ENCODE measurements at places on chromosomes 13 and 19.

GRCh38 chr13:23609414-23609760 is 39.2 kb downstream of the TNFRSF19 start:
- no peak for DNase-seq

- no peak for DNase-seq
Measured at GRCh38 chr19:49474542-49474924, 518 bp downstream of the FLT3LG start.

DNA sequence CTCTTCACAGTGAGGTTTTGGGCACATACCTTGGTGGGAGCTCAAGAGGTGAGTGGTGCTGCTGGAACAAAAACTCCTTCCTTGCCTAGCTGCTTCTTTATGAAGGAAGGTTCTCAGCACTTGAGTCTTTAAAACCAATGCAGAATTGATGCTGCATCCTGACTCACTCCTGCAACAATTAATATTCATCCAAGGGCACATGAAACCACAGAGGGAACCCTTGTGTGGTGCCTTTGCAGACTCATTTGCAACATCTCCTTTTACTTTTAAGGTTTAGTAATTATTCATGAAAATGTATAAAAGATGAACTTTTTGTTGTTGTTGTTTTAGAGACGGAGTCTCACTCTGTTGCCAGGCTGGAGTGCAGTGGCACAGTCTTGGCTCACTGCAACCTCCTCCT is 30.1 kb downstream of the OPA3 start:
- no peak for DNase-seq

DNA sequence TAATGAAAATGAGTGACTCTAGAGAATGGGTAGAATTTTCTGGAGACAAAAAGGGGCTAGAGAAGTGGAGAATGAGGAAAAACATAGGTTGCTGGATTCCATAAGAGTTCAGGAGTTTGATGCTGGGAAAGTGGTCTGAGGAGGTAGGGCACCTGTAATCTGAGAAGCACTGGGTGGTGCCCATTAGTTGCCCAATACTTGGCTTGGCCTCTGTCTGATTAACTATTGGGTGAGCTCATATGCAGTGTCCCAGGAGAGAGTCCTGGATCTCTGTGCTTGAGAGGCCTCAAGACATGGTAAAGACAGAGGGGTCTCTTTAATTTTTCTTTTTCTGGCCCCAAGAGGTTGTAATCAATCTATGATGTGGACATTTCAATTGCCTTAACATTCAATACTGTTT is 390.1 kb downstream of the TDRD3 start:
- no peak for DNase-seq

DNA sequence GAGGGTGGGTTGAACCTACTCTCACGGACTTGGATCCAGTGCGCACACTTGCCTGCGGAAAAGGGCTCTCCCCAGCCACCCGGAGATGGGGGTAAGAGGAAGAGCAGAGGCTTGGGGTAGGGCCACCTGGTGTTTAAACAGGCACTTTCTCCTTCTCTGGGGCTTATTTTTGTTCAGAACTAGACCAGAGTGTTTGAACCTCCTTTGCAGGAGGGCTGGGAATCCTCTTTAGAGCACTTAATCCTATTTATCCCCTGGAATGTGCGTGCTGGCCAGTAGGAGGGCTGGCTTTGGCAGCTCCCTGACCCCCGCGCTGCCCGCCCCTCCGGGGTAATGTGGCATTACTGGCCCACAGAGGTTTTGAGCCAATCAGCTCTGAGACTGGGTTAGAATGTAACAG is 2.0 kb downstream of the RGS9BP start:
- DNase-seq: no peak

DNA sequence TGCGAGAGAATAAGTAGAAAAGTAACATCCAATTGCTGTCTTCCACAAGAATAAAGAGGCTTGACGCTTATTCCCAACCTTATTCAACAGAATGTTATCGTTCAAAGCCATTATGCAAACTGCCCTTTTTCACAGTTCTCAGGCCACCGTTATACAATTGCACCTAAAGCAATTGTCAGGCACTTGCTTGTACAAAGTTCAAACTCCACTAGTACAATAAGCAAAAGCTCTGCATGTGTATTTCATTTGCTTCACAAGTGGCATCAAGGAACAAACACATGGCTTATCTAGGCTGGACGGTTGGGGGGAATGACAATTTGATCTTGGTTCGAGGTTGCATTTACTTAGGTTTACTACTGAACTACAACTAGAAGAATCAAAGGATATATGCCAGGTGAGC is 815.6 kb downstream of the EFNB2 start:
- DNase-seq: no peak

DNA sequence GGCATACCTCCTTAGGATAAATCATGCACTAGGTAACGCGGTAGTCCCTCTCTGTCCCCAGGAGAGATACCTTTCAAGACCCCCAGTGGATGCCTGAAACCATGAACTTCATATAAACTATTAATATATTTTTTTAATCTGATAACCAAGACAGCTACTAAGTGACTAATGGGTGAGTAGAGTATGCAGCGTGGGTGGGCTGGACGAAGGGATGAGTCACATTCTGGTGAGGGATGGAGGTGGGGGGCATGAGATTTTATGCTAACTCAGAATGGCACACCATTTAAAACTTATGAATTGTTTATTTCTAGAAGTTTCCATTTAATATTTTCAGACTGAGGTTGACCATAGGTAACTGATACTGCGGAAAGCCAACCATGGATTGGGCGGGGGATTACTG is 46.2 kb downstream of the CDK8 start:
- no peak for DNase-seq

DNA sequence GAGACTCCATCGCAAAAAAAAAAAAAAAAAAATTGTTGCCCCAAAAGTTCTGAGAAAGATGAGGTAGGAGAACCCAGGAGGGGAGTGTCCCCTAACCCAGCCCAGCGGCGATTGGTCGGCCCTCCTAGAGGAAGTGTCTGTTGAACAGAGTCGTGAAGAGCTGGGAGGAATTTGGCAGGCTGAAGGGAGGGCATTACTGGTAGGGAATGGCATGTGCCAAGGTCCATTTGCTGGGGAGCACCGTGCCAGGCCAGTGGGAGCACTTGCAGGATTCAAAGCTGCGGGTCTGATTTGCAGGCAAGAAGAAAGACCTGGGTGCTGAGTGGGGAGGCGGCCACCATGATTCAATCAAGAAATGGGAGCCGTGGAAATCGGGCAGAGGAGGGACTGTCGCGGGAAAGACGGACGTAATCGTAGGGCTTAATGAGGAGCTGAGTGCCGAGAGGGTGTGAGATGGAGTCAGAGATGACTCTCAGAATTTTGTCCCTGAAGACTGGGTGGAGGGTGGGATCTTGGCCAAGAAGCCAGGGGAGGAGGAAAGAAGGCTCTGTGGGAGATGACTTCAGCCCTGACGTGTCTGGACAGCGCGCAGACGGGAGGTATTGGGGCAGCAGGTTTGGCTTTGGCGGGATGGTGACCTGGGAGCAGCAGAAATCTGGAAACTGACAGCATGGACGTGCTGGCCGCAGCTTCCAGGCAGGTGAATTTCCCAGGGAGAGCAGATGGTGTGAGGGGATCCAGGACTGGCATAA is 15.4 kb downstream of the CERS4 start:
- no peak for DNase-seq

DNA sequence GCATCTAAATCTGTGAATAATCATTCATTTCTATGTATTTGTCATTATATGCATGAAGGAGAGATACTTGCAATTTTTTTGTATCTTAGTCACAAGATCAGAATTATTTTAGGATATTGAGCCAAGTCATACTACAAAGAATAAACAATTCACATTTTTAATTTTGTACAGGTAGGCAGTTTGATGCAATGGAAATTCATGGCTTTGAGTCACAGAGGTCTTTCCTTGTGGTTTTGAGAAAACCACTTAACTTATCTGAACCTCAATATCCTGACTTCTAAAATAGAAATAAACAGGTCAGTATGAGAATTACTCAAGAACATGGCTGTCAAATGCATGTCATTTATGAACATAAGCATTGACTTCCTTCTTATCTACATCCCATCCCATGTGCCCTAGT is 221.4 kb upstream of the SLC10A2 start:
- no peak for DNase-seq

GRCh38 chr13:34862716-34863115 is 79.4 kb upstream of the NBEA start:
- no peak for DNase-seq

- DNase-seq: no peak
Measured at GRCh38 chr19:48418317-48419064, 25.0 kb downstream of the GRIN2D start.

GRCh38 chr19:58394821-58395219 is 636 bp upstream of the RNF225 start:
- DNase-seq: no peak

DNA sequence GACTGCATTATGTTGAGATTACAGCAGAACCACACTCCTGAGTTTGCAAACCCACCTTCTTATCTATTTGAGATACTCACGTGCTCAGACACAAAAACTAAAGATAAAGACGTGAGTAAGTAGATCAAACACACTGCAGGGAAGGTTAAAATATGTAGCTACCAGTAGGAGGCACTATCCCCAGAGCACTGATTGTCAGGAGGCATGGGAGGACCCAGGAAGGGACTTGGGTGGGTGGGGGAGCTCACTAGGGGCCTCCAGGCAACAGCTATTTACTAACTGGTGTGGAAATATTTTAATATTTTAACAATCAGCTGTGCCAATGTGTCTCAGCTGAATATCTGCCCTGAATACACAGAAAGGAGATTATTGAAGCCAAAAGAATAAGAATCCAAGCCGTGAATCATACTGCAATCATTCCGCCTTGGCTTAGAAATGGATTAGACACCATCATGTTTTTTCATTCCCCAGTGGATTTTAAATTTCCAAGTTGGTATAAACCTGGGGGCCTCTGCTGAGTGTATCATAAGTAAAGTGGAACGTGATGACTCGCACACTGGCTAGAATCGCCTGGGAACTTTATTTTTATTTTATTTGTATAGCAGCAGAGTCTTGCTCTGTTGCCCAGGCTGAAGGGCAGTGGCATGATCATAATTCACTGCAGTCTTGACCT is 73.2 kb upstream of the CACNA1A start:
- DNase-seq: no peak

GRCh38 chr19:5897189-5897969 is 6.2 kb downstream of the NDUFA11 start:
- no peak for DNase-seq

GRCh38 chr19:29263305-29264135 is 50.6 kb upstream of the UQCRFS1 start:
- peak; percentile 29 for DNase-seq

DNA sequence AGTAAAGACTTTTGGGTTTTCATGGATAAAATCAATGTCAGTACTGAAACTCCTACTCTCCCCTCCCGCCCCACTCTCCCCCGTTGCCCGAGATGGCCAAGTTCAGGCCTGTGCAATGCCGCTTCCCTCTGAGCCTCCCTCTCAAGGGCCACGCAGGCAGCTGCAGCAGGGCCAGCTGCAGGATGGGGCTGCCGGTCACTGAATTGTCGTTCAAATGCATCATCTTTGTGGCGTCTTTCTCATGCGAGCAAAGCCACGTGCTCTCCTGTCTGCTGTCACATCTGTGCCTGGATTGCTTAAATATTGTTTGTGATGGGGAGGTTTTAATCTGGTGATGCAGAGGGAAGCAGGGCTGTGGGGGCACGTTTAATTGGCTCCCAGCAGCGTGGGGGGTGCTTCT is 26.6 kb downstream of the SHISA2 start:
- no peak for DNase-seq

DNA sequence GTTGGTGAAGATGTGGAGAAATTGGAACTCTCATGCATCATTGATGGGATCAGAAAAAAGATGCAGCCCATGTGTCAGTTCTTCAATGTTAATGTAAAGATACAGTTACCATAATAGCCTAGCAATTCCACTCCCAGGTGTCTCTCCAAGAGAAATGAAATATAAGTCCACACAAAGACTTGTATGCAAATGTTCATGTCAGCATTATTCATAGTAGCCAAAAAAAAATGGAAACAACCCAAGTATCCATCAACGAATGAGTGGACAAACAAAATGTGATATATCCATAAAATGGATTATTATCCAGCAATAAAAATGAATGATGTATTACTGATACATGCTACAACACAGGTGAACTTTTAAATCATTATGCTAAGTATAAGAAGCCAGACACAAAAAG is 38.7 kb downstream of the CCDC70 start:
- DNase-seq: no peak

GRCh38 chr13:85557691-85558467 is 241.3 kb downstream of the SLITRK6 start:
- peak; percentile 33 for DNase-seq

DNA sequence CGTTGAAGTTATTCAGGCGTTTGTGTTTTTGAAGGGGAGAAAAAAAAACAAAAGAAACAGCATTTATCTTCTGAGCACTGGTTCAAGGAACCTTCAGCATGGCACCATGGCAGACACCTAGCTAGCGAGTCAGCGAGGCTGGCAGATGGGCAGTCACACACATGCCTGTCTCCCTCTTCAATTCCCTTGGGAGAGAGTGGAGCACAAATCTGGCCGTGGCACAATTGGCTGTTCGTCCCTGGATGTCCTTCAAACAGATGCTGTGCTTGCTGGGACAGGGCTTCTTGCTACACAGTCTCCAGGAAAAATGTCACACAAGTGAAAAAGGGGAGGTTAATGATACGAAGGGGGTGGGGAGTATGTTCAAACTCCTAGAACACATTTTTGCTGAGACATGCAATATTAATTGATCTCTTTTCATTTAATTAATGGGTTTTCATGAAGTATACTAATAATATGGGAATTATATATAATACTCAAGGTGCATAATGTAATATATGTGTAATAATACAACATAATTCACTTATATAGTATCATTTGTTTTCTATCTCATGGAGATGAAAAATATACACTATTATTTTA is 1674.5 kb upstream of the SLC10A2 start:
- no peak for DNase-seq

DNA sequence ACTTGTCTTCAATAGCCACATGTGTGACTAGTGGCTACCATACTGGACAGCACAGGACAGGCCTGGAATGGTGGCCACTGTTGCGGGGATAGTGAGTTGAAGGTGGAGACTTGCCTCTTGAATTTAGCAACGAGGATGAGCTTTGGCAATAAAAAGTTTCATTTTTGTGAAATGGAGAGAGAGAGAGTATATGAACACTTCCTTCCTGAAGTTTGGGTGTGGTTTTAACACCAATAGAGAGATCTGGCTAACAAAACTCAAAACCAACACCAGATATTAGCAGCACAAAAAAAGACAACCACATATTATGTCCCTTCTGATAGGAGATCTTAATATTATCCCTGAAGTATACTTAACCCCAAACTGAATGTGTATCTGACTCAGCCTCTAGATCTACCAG is 6.3 kb upstream of the LRFN3 start:
- DNase-seq: no peak

GRCh38 chr13:91111476-91112200 is 235.8 kb upstream of the MIR17HG start:
- DNase-seq: no peak
